ENCODE measurements at places on chromosomes 3 and 15.

DNA sequence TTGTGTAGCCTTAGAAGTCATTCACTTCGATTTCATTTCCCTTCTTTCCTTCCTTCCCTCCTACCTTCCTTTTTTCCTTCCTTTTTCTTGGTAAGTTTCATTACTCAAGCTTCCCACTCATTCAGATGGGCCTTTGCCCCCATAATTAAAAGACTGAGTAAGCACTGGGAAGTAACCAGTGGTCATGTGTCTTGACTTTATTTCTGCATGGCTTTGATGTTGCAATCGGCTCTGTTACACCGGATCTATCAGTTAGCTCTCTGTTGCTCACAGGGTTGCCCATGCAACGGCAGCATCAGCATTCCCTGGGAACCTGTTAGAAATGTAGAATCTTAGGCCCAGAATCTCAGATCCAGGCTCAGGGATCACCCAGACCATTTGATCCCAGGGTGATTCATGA is 25.6 kb upstream of the LARS2 start:
- peaks cover 23% of the 10 kb centered on the region for H3K27me3 ChIP-seq
- H3K27ac ChIP-seq = peak overlapping the region; percentile 6
- H3K4me3 ChIP-seq = no peak overlapping the region
- H3K36me3 ChIP-seq = no peaks in the 10 kb centered on the region
- H3K4me1 ChIP-seq = no peaks in the 10 kb centered on the region
- DNase-seq = no peak

- no peaks in the 10 kb centered on the region for H3K4me1 ChIP-seq
- no peak overlapping the region for H3K27ac ChIP-seq
- no peak overlapping the region for H3K4me3 ChIP-seq
These were observed 12.0 kb upstream of the ACAD9 start for GRCh38 chr3:128867200-128868125.

GRCh38 chr3:172776049-172776717 is 25.7 kb downstream of the ECT2 start:
- H3K4me1 ChIP-seq = peaks cover 7% of the 10 kb centered on the region
- no peak overlapping the region for H3K27ac ChIP-seq
- no peaks in the 10 kb centered on the region for H3K27me3 ChIP-seq

DNA sequence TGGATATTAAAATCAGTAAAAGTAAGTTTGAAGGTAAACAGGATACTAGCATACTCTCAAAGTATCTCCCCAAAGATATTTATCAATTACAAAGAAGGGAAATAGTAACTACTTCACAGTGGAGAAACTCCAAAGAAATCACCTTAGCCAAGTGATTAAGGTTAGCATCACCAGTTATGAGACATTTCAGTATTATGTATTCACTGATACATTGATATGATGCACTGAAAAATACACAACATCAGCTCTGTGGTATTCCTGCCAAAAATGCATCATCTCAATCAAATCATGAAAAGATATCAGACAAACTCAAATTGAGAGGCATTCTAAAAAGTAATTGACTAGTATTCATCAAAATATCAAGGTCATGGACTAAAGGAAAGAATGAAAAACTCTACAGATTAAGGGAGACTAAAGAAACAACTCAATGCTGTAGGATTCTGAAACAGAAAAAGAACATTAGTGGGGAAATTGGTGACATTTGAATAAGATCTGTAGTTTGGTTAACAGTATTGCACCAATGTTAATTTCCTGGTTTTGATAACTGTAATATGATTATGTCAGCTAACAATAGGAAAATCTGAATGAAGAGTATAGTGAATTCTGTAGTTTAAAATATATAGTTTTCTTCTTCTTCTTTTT is 215.4 kb downstream of the UACA start:
- H3K27me3 ChIP-seq = no peaks in the 10 kb centered on the region
- DNase-seq = no peak
- peaks cover 10% of the 10 kb centered on the region for H3K4me1 ChIP-seq
- peaks cover 2% of the 10 kb centered on the region for H3K36me3 ChIP-seq
- no peak overlapping the region for H3K27ac ChIP-seq
- H3K4me3 ChIP-seq = no peak overlapping the region

- no peak for DNase-seq
- peaks cover 31% of the 10 kb centered on the region for H3K4me1 ChIP-seq
- H3K27me3 ChIP-seq = no peaks in the 10 kb centered on the region
- H3K27ac ChIP-seq = no peak overlapping the region
- no peak overlapping the region for H3K4me3 ChIP-seq
- no peaks in the 10 kb centered on the region for H3K36me3 ChIP-seq
These were observed 24.4 kb upstream of the RAP2B start for GRCh38 chr3:153137626-153138025.

DNA sequence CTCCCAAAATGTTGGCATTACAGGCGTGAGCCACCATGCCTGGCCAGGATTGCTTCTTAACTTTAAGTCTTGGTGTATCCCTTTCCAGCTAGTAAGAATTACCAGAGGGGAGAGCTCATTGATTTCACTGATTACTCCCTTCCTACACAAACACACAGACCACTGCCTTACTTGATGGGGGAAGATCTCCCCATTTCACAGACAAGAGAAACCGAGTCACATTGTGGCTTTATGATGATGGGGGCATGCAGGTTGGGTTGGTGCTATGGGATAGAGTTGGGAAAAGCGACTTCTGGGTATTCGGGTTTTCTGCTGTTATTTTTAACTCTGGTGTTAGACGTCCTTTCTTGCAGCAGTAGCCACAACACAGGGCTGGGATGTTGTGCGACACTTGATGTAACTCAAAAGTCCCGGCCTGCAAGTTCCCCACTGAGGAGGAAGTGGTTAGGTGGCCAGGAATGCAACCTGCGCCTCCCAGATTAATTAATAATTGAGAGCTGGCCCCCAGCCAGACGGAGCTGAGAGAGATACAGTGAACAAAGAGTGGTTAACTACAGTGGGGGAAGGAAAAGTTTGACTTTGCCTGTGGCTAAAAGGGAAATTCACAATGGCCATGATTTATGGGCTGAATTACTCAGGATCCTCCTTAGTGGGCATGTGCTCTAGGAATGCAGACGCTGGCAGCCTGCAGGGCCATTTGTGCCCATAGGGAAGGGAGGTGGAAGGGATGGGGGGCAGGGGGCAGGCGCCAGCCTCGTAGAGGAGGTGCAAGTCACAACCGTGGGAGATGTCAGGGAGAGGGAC is 63.6 kb downstream of the SMAD6 start:
- peaks cover 14% of the 10 kb centered on the region for H3K4me1 ChIP-seq
- no peak overlapping the region for H3K4me3 ChIP-seq
- H3K27ac ChIP-seq = no peak overlapping the region
- no peaks in the 10 kb centered on the region for H3K36me3 ChIP-seq

- no peak overlapping the region for H3K4me3 ChIP-seq
- peaks cover 63% of the 10 kb centered on the region for H3K36me3 ChIP-seq
- DNase-seq = no peak
- peak overlapping the region; percentile 34 for H3K27ac ChIP-seq
- peaks cover 93% of the 10 kb centered on the region for H3K4me1 ChIP-seq
- H3K27me3 ChIP-seq = no peaks in the 10 kb centered on the region
These were observed 47.0 kb downstream of the PSMD6 start for GRCh38 chr3:63976161-63976871.

DNA sequence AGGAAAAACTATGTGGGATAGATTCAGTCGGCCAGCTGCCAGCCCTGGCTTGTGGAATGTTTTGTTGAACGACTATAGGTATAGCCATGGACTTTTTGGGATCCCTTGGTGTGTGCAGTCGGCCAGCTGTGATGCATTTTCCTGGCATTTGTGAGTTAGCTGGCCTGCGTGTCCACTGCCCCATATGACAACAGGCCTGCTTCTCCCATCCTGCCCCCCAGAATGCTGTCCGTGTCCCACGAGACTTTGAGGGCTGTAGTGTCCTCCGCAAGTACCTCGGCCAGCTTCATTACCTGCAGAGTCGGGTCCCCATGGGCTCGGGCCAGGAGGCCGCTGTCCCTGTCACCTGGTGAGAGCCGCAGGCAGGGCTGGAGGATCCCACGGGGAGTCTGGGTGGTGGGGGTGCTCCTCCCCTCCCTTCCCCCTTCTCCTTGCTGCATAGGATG is 23.6 kb downstream of the PTPN23 start:
- H3K4me3 ChIP-seq = no peak overlapping the region
- peaks cover 7% of the 10 kb centered on the region for H3K36me3 ChIP-seq
- no peak overlapping the region for H3K27ac ChIP-seq
- no peaks in the 10 kb centered on the region for H3K27me3 ChIP-seq
- H3K4me1 ChIP-seq = peaks cover 8% of the 10 kb centered on the region

DNA sequence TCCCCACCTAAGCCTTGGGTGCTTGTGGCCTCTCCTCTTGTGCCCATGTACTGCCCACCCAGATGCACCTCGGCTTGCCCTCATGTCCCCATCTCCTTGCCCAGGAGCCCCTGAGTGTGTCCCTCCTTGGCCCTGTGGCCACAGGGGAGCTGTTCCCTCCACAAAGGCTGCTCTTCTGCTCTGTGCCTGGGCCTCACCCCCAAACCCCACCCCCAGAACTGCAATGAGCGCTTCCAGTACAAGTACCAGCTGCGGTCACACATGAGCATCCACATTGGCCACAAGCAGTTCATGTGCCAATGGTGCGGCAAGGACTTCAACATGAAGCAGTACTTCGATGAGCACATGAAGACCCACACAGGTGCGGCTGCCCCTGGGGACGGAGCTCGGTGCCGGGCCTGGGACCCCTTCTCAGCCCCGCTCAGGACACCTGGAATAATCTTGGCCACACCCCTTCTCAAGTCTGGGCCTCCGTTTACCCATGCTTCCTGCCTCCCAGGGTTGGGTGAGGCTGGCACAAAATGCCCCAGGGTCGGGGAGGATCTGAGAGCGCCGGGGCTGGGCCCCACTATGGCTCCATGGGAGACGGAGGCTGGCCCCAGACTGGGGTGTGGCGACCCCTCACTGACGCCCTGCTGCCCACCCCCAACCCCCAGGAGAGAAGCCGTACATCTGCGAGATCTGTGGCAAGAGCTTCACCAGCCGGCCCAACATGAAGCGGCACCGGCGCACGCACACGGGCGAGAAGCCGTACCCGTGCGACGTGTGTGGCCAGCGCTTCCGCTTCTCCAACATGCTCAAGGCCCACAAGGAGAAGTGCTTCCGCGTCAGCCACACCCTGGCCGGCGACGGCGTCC is 10.3 kb downstream of the ZBTB47 start:
- no peak for DNase-seq
- peaks cover 14% of the 10 kb centered on the region for H3K27me3 ChIP-seq
- H3K27ac ChIP-seq = no peak overlapping the region
- H3K4me1 ChIP-seq = no peaks in the 10 kb centered on the region
- no peak overlapping the region for H3K4me3 ChIP-seq
- H3K36me3 ChIP-seq = no peaks in the 10 kb centered on the region

- H3K27ac ChIP-seq = no peak overlapping the region
- no peaks in the 10 kb centered on the region for H3K27me3 ChIP-seq
- no peak for DNase-seq
- no peak overlapping the region for H3K4me3 ChIP-seq
These were observed 847.7 kb downstream of the ROBO2 start for GRCh38 chr3:77887611-77888010.

GRCh38 chr3:89262309-89262929 is 155.0 kb downstream of the EPHA3 start:
- no peak overlapping the region for H3K4me3 ChIP-seq
- H3K4me1 ChIP-seq = no peaks in the 10 kb centered on the region
- DNase-seq = no peak
- H3K36me3 ChIP-seq = no peaks in the 10 kb centered on the region
- H3K27ac ChIP-seq = no peak overlapping the region

DNA sequence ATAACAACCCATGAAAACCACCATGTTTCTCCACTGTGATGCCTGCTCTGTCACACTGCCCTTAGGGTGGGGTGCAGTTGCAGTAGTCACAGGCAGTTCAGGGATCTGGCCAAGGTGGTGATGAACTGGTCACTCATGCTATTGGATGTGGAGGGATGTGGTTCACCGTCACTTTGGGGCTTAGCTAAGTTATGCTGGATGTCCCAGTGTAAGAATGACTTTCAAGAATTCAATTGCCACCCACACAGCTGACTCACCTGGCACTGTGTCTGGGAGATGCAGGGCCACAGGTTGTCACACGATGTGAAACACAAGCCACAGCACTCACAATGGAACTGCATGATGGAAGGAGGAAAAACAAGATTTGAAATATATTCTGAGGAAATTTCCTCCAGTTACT is 146.1 kb upstream of the CTNNB1 start:
- peaks cover 4% of the 10 kb centered on the region for H3K27me3 ChIP-seq
- H3K4me3 ChIP-seq = no peak overlapping the region
- H3K27ac ChIP-seq = no peak overlapping the region
- no peaks in the 10 kb centered on the region for H3K36me3 ChIP-seq

DNA sequence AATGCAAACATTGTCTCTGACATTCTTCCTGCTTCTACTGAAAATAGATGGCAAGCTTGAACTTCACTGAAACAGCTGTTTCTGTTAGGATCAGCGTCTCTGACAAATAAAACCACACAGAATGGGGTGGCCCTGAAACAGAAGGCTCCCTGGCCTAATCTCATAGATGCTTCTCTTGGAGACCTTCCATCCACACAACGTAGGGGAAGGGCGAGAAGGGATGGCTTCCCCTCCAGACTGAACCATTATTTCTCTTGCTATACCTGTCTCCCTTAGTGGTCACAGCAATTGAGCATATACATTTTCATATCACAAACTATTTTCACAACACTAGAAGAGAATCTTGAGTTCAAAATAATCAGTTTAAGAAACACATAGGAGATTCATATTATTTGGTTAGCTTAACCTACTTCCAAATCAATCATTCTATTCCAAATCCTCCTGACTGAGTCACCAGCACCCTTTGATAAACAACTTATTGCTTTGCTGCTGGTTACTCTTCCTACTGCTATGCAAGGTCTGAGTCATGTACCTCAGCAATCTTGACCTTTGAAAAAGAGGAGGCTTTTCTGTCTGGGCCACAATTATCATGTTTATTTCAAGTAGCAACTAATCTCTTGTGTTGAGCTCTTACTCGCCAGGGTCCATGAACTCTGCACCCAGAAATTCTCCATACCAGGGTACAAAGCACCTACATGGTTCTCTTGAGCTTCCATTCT is 45.5 kb downstream of the CBLB start:
- peak overlapping the region; percentile 29 for H3K27ac ChIP-seq
- H3K27me3 ChIP-seq = no peaks in the 10 kb centered on the region
- H3K4me3 ChIP-seq = no peak overlapping the region
- peaks cover 64% of the 10 kb centered on the region for H3K36me3 ChIP-seq
- H3K4me1 ChIP-seq = peaks cover 40% of the 10 kb centered on the region

- H3K4me1 ChIP-seq = no peaks in the 10 kb centered on the region
- H3K4me3 ChIP-seq = no peak overlapping the region
- H3K36me3 ChIP-seq = no peaks in the 10 kb centered on the region
- peaks cover 8% of the 10 kb centered on the region for H3K27me3 ChIP-seq
- DNase-seq = no peak
These were observed 184.4 kb downstream of the PEX5L start for GRCh38 chr3:179852142-179852905.

- H3K36me3 ChIP-seq = no peaks in the 10 kb centered on the region
- H3K4me1 ChIP-seq = no peaks in the 10 kb centered on the region
- H3K4me3 ChIP-seq = no peak overlapping the region
- H3K27ac ChIP-seq = no peak overlapping the region
These were observed 124.5 kb downstream of the MAGI1 start for GRCh38 chr3:65914032-65914739.

- DNase-seq = no peak
- no peak overlapping the region for H3K4me3 ChIP-seq
- H3K36me3 ChIP-seq = peaks cover 4% of the 10 kb centered on the region
- peaks cover 11% of the 10 kb centered on the region for H3K27me3 ChIP-seq
- peaks cover 43% of the 10 kb centered on the region for H3K4me1 ChIP-seq
- H3K27ac ChIP-seq = no peak overlapping the region
These were observed 28.7 kb upstream of the CD47 start for GRCh38 chr3:108119398-108120104.
